NB4 (cell line): ENCODE measurements at places on chromosomes 3 and 15.

DNA sequence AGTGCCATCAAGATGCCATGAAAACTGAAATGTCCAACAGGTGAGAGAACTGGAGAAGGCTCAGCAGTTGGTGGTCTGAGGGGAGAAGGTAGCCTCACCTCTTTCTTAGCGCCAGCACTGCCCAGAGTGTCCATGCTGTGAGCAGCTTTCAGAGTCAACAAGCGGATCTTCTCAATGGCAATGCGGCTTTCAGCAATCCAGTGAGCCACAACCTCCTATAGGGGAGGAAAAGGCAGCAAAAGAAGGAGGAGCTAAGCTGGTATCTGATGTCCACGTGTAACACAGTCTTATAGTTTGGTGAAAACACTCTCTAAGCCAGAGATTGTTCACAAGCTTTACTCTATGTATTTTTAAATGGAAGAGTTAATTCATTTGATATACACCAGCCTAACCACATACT lies 36.1 kb upstream of the ACKR4 start:
- no peak for DNase-seq

DNA sequence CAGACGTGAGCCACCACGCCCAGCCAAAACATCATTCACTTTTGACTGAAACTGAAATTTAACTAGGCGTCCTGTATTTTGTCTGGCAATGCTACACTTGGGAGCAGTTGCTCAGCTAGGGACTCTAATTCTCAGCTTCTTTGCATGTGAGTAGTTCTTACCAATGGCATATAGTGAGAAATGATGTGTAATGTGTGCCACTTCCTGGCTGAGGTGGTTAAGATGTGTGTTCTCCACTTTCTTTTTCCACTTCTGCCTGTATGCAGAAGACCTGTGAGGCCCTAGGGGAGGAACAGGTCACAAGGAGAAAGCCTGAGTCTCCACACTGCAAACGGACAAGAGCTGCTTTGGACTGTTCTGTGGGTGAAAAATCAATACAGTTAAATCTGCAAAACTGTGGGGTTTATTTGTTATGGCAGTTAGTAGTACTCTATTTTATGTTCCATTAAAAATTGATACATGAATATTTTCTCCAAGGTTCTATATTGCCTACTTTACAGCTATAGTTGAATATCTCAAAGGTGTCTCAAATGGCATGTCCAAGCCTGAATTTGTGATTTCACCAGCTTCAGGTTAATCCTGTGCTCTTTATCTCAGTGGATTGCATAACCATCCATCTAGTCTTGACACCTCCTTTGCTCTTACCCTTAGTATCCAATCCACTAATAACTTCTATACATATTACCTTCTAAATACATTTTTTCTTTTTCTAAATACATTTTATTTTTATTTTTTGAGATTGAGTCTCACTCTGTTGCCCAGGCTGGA lies 59.3 kb downstream of the NR1D2 start:
- DNase-seq = no peak

GRCh38 chr3:138439646-138440045 lies 5.2 kb downstream of the ESYT3 start:
- no peak for DNase-seq

DNA sequence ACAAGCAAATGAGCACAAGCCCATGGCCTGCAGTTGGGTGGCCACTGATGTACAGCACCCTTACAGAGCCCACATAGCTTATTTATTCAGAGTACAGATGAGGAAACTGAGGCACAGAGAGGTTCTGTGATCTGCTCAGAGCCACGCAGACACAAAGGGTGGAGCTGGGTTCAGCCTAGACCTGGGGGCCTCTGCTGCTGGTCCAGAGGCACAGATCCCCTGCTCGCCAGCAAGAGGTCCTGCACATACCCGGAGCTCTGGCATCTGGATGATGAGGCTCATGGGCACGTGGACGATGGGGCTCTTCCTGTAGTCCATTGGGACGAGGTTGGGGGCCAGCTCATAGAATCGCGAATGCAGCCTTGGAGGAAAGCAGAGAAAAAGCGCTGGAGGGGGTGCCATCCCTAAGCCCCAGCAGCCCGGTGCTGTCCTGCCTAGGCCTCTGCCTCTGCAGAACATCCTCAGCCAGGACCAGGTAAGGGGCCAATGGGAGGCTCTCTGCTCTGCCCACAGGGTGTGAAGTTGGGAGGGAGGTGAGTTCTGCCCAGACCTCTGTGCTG lies 18.6 kb downstream of the SH2D7 start:
- no peak for DNase-seq

DNA sequence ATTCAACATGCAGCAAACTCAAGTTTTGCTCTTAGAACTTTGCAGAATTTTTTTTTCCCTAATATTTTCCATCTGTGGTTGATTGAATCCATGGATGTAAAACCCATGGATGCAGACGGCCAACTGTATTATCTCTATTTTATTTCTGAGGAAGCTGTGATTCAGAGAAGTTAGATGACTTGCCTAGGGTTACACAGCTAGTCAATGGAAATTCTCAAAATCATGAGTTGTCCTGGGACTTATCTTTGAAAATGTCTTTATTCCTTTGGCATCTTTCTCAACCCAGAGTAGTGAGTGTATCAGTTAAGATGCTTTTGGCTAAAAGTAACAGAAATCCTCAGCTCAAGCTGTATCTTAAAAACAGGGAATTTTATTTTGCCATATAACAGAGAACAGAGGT lies 107.9 kb upstream of the GALNT15 start:
- DNase-seq = no peak

GRCh38 chr15:93302080-93302765 lies 213.2 kb upstream of the RGMA start:
- DNase-seq = no peak

GRCh38 chr3:106144030-106144429 lies 275.2 kb upstream of the CBLB start:
- DNase-seq = no peak

DNA sequence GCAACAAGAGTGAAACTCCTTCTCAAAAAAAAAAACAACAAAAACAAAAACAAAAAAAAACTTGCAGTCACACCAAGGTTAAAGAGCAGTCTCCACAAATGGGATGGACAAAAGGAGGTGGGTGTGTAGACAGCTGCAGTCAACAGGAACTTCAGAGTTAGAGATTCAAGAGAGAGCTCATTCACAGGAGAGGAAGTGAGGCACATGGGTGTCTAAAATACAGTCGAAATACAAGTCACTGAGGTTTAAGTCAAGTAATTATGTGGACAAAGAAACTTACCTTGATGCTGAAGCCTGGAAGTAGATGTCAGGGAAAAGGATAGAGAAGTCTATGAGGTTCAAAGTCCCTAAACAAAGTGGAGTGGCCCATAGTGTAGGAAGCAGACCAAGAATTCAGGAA lies 14.8 kb downstream of the MRPS11 start:
- DNase-seq = no peak
